Smooth muscle cell of the coronary artery (primary cell): ENCODE measurements at places on chromosomes 7 and 10. TPM values are rescaled to one million over a fixed set of nuclear protein-coding genes. Genes with fewer than 3 reads are reported as not detected.

Gene CALML3
- total RNA-seq: not detected in 2 replicates

Gene RSPH10B2
- total RNA-seq: 0.30 TPM in 1 of 2 replicates, not detected in the other

Gene SAMD9
- total RNA-seq: 6.2 and 12.1 TPM in 2 replicates

Gene FBXL13
- 1.6 and 9.2 TPM in 2 replicates for total RNA-seq

Gene SLC25A28
- 12.9 and 32.6 TPM in 2 replicates for total RNA-seq

Gene HBP1
- total RNA-seq: 77.4 and 127 TPM in 2 replicates

Gene STRIP2
- 1.5 and 7.8 TPM in 2 replicates for total RNA-seq

Gene INA
- 0.30 and 0.35 TPM in 2 replicates for total RNA-seq

Gene MOGAT3
- not detected in 2 replicates for total RNA-seq

Gene NKX2-3
- not detected in 2 replicates for total RNA-seq

Gene ZNF425
- total RNA-seq: 3.6 and 4.2 TPM in 2 replicates

Gene PAPSS2
- 122 and 168 TPM in 2 replicates for total RNA-seq

Gene STEAP1B
- total RNA-seq: 7.3 and 10.8 TPM in 2 replicates

Gene FZD1
- 2.7 and 31.7 TPM in 2 replicates for total RNA-seq
